ENCODE measurements at places on chromosomes 5 and 9.

GRCh38 chr9:109619310-109619709 lies 121.2 kb upstream of the PTPN3 start:
- no peak for DNase-seq

GRCh38 chr9:12141422-12141821 lies 551.8 kb upstream of the TYRP1 start:
- no peak for DNase-seq

DNA sequence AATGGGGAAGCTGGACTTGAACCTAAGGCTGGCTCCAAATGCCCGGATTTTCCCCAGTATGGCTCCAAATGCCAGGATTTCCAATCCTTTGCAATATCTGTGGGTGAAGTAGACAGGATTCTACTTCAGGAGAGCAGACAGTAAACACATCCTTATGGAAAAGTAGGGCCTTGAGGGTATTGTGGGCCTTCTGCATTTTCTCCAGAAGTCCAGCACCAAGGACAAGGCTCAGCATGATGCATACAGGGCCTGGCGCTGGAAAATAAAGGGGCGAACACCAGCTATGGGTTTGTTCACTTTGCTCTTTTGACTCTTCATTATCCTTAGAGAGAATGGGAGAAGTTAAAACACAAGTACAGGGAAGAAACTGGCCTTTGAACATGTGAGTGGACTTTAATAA lies 347.5 kb downstream of the SEMA5A start:
- DNase-seq: no peak

DNA sequence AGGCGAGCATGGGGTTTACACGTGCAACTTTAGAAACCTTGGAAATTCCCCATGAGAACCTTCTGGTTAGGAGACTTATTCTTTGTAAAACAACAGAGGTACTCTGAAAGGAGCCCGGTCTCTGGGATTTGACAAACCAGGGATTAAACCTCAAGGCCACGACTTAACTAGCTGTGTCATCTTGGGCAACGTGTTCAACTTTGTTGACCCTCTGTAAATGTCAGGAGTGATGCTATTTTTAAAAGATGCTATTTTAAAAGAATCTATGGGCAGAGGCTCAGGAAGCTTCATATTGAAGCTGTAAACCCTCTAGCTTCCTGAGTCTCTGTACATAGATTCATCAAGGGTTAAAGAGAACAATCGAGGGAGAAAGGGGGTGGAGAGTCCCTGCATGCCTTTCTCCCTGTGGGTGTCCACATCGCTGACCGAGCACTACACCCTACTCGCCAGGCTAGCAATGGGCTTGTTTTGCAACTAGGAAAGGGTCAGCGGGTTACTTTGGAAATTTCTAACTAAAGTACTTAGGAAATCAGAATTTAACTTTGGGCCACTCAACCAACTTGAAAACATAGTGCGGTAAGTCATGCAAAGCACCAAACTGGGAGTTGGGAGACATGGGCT lies 2.1 kb downstream of the SLC36A2 start:
- DNase-seq: no peak

DNA sequence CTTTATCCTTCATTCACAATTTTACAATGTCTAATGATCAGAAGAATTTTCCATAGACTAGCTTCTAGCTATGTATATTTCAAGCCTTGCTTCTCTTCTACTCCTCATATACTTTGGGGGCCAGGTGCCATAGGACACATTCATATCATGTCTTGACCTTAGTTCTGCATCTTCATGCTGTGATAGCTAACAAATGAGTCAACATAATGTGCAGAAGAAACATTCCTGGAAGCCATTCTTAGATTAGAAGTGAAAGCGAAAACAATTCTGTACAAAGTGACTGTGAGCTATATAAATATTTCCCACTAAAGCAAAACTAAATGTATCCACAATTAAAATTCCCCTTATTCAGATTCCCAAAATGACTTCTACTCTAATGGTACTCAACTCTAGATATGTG lies 320.2 kb upstream of the NREP start:
- DNase-seq: no peak

- DNase-seq: no peak
Measured at GRCh38 chr5:93304456-93305250, 276.4 kb downstream of the NR2F1-AS1 start.

- no peak for DNase-seq
Measured at GRCh38 chr5:89043676-89044075, 160.7 kb upstream of the MEF2C start.

- DNase-seq: no peak
Measured at GRCh38 chr5:127848098-127848497, 144.9 kb downstream of the CCDC192 start.

- DNase-seq: no peak
Measured at GRCh38 chr5:145853781-145854376, 18.7 kb upstream of the PRELID2 start.

Data from stimulated activated CD8-positive, alpha-beta memory T cell treated with anti-CD3 and anti-CD28 coated beads, Interleukin-7, amount 100 ng/mL, for 1 hour (primary cell).